ENCODE measurements at places on chromosomes 12 and 14.
A peak's percentile ranks its signal among the peaks of the same experiment; 100 is the strongest.

- peak; percentile 27 for DNase-seq
Measured at GRCh38 chr14:91387169-91387835, 30.3 kb downstream of the CCDC88C start.

DNA sequence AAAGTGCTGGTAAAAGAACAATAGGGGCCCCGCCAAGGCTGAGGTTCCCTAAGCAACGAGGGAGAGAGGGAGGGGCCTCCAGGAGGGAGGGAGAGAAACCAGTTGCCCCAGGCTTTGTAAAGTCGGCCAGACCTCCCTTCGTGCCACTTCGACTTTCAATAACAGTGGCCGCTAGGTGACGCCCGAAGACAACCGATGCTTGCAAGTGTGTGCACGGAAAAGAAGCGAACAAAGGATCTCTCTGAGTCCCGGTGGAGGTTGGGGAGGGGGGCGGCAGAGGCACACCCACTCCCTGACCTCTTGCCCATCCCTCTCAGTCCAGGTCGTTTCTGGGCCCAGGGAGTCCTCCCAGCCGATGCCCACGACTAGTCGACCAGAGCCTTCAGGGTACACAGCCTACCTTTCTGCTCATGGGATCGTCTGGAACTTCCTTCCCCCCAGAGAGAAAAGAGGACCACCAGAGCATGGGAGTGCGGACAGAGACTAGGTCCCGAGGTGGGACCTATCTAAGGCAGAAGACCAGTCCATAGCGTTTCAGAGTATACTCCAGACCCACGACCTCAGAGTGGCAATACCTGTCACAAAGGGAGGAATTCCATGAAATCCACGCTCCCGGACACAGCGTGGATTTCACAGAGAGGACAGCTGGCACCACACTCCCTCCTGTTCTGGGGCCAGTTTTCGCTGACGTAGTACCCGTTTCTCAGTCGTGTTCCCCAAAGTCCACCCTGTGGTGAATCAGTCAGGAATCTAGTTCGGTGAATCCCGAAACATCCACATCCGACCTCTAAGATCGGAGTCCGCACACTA, 262.7 kb upstream of the ALG10B start:
- no peak for DNase-seq

DNA sequence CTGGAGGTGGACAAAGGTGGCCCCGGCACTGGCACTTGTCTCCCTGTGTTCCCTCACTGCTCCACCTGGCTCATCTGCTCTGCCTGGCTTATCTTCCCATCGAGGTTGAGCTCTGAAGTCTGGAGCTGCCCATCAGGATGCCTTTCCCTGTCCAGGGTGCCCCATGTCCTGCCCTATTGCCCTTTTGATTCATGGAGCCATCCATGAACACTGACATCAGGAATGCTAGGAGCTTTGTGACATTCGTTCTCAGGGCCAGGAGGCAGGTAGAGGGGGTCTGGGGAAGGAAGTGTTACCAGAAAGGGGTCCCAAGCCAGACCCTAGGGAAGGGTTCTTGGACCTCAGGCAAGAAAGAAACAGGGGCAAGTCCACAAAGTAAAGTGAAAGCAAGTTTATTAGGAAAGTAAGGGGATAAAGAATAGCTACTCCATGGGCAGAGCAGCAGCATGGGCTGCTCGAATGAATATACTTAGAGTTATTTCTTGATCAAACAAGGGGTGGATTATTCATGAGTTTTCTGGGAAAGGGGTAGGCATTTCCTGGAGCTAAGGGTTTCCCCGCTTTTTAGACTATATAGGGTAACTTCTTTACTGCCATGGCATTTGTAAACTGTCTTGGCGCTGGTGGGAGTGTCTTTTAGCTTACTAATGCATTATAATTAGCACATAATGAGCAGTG, 51.6 kb downstream of the RIN3 start:
- DNase-seq: no peak

DNA sequence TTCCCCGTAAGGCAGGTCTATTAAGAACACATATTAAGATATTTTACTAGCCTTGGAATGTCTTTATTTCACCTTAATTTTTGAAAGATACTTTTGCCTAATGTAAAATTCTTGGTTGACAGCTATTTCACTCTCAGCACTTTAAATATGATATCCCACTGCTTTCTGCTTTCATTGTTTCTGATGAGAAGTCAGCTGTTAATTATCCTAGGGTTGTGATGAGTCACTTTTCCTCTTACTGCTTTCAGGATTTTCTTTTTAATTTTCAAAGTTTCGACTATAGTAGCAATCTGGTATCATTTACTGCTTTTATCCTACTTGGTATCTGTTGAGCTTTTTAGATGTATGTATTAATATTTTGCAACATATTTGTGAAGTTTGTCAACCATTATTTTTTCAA, 578.9 kb upstream of the ATP2B1 start:
- DNase-seq: no peak

DNA sequence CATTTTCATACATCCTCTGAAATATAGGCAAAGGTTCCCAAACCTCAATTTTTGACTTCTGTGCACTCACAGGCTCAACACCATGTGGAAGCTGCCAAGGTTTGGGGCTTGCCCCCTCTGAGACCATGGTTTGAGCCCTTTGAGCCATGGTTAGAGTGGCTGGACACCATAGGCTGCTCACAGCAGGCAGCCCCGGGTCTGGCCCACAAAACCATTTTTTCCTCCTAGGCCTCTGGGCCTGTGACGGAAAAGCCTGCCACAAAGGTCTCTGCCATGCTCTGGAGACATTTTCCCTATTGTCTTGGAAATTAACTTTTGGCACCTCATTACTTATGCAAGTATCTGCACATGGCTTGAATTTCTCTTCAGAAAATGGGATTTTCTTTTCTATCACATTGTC, 1113.2 kb upstream of the ATXN7L3B start:
- DNase-seq: no peak

- no peak for DNase-seq
Measured at GRCh38 chr12:49967777-49968250, 4.9 kb upstream of the AQP6 start.

- DNase-seq: no peak
Measured at GRCh38 chr12:82383930-82384552, 25.7 kb downstream of the METTL25 start.

DNA sequence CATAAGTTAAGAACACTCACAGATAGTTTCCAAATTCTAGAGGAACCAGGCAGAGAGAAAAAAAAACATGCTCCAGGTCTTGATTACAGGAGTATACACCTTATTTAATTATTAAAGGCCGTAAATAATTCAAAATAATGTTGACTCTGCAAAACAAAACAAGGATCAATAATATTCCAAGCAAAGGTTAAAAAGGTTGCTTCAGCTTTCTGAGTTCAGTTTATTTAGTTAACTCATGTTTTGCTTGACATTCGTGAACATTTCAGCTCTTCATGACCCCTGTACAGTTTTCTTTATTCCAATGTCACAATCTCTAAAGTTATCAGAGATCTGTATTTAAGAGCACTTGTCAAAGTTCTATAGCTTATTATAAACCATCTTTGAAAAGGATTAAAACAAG, 19.6 kb downstream of the KLRF2 start:
- no peak for DNase-seq

- DNase-seq: no peak
Measured at GRCh38 chr12:125676366-125676765, 611.1 kb downstream of the AACS start.

DNA sequence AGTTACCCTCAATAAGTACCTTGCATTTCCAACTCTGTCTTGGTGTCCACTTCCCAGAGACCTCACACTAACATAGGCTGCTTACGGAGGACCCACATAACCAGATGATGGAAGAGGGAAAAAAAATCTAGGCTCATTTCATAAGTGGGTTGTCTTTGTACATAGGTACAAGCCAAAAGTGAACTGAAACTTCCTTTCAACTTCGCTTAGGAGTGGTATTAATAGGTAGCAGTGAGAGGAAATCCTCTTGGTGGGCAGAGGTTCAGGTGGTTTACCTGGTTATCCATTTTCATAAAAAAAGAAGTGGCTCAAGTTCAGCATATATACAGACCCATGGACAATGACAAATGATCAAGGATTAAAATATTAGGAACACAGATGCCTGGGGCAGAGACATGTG, 35.8 kb upstream of the RNU6-7 start:
- DNase-seq: no peak

DNA sequence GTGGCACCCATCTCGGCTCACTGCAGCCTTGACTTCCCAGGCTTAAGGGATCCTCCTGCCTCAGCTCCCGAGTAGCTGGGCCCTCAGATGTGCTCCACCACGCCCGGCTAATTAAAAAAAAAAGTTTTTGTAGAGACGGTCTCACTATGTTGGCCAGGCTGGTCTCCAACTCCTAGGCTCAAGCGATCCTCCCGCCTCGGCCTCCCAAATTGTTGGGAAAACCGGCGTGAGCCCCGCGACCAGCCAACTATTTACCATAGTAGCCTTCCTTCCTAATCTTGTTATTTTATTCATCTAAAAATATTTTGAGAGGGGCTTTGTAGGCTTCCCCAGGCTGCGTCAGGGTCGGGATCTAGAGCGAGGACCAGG, 25.4 kb upstream of the YY1 start:
- DNase-seq: no peak

DNA sequence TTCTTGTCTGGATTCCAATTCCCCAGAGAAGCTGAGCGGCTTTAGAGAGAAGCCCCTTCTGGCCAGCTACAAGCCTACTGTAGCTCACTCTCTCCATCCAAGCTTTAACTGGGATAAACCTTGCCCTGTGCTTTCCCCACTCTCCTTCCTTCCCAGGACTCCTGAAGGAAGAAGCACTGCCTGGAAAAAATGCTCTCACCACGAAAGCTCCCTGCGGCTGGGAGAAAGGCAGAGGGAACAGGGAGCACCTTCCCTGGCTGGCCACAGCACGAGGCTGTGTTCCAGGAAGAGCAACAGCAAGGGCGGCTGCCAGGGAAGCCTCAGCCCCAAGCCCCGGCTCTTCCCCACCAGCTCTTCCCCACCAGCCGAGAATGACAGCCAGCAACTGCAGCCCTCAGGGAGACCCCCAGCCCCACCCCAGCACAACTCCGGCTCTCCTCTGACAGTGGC, 40.8 kb upstream of the PNMA1 start:
- no peak for DNase-seq

- no peak for DNase-seq
Measured at GRCh38 chr14:100237735-100238418, 1.1 kb upstream of the YY1 start.

DNA sequence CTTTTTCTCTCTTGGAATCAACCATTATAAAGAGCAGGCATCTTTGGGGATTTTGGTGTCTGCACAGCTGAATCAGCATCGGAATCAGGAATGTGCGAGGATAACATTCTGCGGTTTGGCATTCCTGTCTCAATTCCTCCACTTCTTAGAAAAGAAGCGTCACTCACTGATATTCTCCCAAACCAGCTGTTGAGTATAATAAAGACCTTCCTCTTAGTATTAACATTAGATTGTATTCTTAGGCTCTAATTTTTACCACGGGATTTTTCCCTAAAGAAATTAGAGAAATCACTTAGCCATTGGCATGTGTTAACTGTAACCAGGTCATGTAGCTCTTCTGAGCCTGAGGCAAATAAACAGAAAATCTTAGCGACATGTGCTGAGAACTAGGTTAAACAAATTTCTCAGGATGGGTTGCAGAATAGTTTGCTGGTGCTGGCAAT, 128.7 kb downstream of the TMX1 start:
- no peak for DNase-seq

- DNase-seq: no peak
Measured at GRCh38 chr12:13079440-13079906, 24.0 kb downstream of the GSG1 start.

- DNase-seq: no peak
Measured at GRCh38 chr14:49982082-49982481, 89.2 kb downstream of the ARF6 start.

GRCh38 chr12:108457006-108457733, 57.9 kb upstream of the FICD start:
- peak; percentile 42 for DNase-seq

- no peak for DNase-seq
Measured at GRCh38 chr14:77097006-77097699, 905 bp upstream of the CIPC start.

DNA sequence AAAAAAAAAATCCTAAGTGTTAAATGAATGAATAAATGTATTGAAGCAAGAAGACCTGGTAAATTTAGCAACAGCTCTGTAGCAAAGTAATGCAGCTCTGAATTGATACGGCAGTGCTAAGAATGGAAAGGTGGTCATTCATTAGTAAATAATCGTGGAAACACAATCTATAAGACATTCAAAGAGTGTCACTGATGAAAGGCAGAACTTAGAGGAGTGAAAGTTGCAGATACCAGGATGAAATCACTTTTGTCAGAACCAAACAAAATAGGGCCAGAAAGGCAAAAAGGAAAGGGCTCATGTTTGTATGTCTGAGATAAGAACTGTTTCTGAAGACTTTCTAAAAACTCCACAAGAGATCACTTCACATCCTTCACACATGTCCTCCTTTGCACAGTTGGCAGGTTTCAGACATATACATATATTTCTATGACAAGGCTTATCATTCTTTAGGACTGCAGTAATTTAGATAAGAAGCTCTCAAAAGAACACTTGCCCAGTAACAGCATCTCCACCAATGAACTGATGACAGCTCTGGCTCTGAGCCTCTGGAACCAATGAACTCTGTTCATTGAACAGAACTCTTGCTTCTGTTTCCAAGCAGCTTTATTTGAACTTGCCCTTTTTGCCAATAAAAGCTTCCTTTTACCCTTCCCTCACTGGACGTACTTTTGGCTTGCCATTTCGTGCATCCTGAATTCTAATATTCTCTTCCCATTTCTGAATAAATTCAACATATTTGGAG, 4.2 kb upstream of the LRR1 start:
- DNase-seq: no peak

DNA sequence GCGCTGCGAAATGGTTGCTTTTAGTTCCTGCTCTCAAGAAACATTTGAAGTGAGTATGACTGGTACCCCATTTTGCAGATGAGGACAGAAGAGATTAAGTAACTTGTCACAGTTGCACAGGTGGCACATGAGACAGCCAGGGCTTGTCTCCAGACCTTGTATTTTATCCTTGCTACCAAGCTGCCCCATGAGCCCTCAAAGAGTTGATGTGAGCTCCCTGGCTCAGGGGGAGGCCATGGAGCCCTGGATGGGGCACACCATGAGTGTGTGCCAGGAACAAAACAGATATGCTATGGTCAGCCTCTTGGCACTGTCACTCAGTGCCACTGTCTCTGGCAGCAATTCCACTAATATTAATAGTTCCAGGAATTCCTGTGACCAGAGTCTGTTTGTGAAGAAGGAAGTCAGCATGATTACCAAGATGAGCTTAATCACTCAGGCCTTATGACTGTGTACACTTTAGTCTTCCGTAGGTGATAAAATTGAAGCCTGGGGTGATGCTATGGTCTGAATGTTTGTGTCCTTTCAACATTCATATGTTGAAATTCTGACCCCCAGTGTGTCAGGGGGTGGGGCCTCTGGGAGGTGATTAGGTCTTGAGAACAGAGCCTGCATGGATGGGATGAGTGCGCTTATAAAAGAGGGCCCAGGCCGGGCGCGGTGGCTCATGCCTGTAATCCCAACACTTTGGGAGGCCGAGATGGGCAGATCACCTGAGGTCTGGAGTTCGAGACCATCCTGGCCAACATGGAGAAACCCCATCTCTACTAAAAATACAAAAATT, 806.8 kb downstream of the AACS start:
- no peak for DNase-seq

DNA sequence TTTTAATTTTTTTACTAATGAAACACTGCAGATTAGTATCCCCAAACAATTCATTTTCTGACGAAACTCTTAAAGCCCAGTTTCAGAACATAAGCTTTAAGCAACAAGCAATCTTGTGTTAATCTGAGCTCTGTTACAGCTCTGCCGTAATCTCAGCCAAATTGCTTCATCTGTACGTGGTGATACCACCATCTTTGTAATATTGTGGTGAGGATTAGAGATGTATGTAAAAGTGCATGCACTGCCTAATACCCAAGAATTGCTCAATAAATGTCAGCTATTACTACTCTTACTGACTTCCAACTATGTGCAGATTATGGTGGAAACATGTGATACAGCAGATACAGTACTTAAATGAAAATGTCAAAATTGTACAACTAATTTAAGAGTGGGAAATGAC, 1.8 kb downstream of the AKAP5 start:
- DNase-seq: no peak
